CD4-positive, alpha-beta T cell treated with Interleukin-4 for 1 hour (primary cell): ENCODE measurements at places on chromosomes 6 and 20.

GRCh38 chr20:61744691-61745396 lies 320.8 kb downstream of the TAF4 start:
- DNase-seq = no peak

GRCh38 chr20:52204136-52204535 lies 12.6 kb upstream of the ZFP64 start:
- no peak for DNase-seq

GRCh38 chr6:133541040-133541439 lies 299.9 kb downstream of the EYA4 start:
- DNase-seq = no peak

GRCh38 chr6:21612067-21612745 lies 18.7 kb downstream of the SOX4 start:
- no peak for DNase-seq

DNA sequence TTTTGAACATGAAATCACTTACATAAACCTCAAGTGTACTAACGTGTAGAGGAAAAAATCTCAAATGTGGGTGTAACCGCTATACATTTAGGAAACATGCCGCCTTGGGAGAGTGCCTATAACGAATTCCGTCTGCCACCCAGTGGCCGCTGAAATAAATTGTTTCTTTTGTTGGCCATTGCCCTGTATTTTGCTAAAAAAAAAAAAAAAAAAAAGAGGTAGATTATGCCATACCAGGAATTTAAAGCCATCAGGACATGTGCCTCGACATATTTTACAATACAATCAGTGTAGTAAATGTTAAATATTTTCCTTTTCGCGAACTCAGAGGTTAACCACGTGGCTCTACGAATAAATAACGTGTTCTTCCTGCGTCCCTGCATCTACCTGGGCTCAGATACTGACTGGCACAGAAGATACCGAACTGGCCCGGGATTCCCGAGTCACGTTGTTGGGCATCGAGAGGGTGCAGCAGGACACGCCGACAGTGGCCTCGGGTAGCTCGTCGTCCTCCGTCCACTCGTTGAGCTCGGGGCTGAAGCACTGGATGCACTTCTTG lies 14.3 kb downstream of the KLHL31 start:
- peak; percentile 76 for DNase-seq

- no peak for DNase-seq
Measured at GRCh38 chr6:162395181-162395580, 332.4 kb downstream of the PRKN start.

DNA sequence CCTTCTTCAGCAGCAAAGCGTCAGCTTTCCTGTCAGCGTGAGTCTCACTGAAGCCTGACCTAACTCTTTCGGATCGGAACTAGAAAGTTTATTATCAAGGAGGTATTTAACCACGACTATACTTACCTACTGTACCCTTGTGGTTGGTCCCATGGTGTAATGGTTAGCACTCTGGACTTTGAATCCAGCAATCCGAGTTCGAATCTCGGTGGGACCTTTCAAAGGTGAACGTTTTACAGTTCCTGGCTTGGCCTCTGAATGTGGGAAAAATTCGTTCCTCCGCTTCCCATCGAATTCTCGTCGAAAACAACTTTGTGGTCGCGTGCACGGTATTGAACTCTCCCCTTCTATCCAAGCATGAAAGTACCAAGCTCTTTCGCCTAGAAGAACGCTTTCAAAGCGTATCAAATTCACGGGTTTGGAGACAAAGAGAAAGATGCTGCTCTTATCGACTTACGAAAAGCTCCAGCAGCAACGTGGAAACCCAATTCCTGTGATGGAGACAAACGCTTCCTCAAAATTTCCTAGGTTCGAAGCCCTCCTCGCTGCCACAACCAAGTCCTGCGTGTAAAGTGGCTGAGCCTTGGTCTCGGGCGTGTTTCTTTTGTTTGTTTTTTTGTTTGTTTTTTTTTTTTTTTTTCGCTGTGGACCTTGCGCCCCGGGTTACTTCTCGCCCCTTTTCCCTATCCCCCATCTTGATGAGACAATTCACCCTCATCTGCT lies 63.7 kb downstream of the GPX5 start:
- peak; percentile 12 for DNase-seq

- DNase-seq = no peak
Measured at GRCh38 chr6:168440520-168441433, at the start of gene SMOC2. Gene SMOC2 (plus strand): TSS chr6:168441184. CDS start chr6:168441371, 187 bp downstream.

- no peak for DNase-seq
Measured at GRCh38 chr6:74152096-74152675, 456.2 kb downstream of the CD109 start.

DNA sequence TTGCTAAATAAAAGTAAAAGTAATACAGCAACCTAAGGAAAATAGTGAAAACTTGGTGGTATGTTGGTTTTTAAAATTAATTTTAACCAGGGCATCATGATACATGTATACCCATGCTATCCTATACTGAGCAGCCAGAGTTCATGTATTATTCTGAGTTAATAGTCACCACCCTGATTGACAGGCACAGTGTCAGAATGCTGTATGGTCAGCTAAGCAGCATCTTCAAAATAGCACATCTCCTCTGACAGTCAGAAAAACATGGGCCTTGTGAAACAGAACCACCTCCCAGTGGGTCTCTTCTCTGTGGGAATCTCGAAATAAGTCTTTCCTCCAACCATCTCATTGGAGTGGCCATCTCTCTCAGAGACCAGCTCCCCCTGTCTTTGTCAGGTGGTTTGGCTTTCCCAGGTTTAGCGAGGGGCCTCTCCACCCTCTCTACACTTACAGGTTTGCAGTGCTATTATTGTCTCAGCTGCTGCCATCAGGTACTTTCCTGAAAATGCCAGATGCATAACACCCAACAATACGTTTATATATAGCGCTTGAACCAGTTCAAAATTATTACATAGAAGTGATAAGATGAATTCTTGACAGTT lies 47.1 kb upstream of the RNF8 start:
- no peak for DNase-seq

GRCh38 chr20:573414-574296 lies 30.1 kb upstream of the CSNK2A1 start:
- DNase-seq = no peak

GRCh38 chr6:38182426-38182825 lies 362.9 kb downstream of the ZFAND3 start:
- no peak for DNase-seq

GRCh38 chr6:169972736-169973135 lies 221.3 kb downstream of the ERMARD start:
- DNase-seq = peak; percentile 5

DNA sequence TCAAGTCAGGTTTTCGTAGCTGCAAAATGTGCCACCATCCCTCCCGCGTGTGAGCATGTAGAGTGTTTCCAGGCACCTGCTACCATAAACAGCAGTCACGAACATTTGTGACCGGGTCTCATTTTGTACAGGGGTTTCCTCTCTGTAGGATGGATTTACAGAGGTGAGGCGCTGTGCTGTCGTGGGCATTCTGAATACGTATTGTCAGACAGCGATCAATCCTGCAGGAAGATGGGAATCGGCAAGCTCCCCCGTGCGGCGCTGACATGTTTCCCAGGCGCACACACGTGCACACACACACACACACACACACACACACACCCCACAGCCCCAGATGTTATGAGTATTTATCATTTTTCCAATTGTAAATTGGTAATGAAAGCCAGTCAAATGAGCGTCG lies 15.8 kb downstream of the ANKRD60 start:
- no peak for DNase-seq

- DNase-seq = no peak
Measured at GRCh38 chr6:99512033-99512432, 3.2 kb downstream of the USP45 start.

- no peak for DNase-seq
Measured at GRCh38 chr6:130973521-130974277, 89.3 kb downstream of the EPB41L2 start.

DNA sequence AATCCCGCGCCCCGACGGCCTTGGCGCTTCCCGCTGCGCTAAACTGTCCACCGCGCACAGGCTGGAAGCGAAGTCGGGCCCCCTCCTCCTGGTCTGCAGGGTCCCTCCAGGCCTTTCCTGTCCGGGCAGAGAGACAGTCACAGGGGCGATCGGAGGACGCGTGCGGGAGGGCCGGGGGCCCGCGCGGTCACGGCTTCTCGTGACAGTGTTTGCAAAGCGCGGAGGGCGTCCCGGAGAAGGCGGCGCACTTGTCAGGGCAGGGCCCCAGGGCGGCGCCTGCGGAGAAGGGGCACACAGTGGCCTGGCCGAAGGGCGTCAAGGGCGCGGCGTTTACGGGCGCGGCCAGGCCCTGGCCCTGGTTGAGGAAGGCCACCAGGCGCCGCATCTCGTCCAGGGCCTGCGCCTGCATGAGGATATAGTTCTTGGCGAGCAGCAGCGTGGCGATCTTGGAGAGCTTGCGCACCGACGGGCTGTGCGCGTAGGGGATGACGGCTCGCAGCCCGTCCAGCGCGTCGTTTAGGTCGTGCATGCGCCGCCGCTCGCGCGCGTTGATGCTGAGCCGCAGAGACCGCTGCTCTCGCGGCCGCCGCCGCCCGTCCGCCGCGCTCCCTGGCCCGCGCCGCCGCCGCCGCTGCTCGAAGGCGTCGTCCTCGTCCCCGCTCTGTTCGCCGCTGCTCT lies 763 bp downstream of the BHLHE23 start:
- DNase-seq = no peak

GRCh38 chr20:57957411-57958049 lies 247.7 kb upstream of the PMEPA1 start:
- DNase-seq = no peak

DNA sequence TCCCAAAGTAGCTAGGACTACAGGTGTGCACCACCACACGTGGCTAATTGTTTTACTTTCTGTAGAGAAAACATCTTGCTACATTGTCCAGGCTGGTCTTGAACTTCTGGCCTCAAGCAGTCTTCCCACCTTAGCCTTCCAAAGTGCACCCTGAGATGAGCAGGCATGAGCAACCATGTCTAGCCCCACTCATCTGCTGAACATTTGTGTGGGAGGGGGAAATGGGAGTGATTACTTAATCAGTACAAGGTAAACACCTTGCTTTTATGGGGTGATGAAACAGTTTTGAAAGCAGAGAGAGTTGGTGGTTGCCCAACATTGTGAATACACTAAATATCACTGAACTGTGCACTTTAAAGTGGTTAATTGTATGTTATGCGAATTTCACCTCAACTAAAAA lies 5.3 kb downstream of the APMAP start:
- no peak for DNase-seq

- DNase-seq = no peak
Measured at GRCh38 chr6:4668271-4669179, 107.7 kb upstream of the CDYL start.

DNA sequence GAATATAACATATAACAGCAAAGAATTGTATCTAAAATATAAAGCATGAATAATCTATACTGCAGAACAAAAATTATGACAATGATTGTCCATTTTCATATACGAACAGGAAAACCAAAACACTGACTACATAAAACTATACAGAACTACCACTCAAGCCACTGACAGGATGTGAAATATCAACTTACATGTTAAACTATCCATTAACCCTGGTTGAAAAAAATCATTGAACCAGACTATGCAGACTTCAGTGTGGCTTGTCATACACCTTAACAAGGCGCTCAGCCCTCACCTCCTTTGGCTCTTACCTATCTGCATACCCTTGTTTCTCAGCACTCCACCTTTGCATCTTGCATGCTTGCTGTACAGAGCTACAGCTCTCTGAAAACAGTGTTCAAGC lies 34.9 kb downstream of the ASCC3 start:
- no peak for DNase-seq

GRCh38 chr6:33728438-33728837 lies 16.9 kb upstream of the UQCC2 start:
- no peak for DNase-seq

- DNase-seq = no peak
Measured at GRCh38 chr6:101016163-101016562, 135.0 kb upstream of the ASCC3 start.
